ENCODE measurements at places on chromosomes 7 and 10.

GRCh38 chr10:89210794-89211425 lies 3.8 kb upstream of the CH25H start:
- no peak for DNase-seq

GRCh38 chr7:76080204-76080603 lies 32.3 kb downstream of the MDH2 start:
- DNase-seq, result no peak

GRCh38 chr7:157625973-157626742 lies 289.4 kb downstream of the DNAJB6 start:
- no peak for DNase-seq

GRCh38 chr7:158355456-158356065 lies 232.1 kb downstream of the PTPRN2 start:
- no peak for DNase-seq

GRCh38 chr10:44863344-44864047 lies 47.6 kb upstream of the TMEM72 start:
- DNase-seq, result no peak

DNA sequence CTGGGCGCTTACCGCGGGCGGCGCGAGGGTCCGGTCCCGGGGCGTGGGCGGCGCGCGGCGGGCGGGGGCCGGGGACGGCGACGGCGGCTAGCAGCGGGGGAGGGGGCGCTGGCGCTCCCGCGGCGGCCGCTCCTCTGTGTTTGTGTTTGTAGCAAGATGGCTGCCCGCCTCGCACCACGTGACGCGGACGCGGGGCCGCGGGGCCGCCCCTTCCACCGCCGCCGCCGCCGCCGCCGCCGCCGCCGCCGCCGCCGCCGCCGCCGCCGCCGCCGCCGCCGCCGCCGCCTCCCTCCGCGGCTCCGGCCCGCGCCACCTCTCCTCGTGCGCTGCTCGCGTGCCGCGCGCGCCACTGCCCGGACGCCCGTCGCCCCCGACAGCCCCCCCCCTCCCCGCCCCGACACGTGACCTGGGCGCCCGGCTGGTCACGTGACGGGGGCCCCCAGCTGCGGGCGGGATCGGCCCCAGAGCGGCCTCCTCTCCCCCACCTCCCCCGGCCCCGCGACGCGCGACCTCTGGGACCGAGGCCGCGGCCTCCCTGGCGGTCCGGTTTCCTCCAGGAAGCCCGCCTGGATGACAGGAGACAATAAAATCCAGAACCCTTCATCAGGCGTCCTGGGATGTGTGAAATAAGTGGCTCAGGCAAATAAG lies at the start of gene GIGYF1:
TSS of gene GIGYF1 (minus strand) at position 153 of the 648 bp plus-strand sequence. CDS start 6,012 bp downstream, outside the sequence.
- DNase-seq, result no peak

GRCh38 chr7:152660021-152660420 lies 15.9 kb downstream of the XRCC2 start:
- DNase-seq, result no peak

DNA sequence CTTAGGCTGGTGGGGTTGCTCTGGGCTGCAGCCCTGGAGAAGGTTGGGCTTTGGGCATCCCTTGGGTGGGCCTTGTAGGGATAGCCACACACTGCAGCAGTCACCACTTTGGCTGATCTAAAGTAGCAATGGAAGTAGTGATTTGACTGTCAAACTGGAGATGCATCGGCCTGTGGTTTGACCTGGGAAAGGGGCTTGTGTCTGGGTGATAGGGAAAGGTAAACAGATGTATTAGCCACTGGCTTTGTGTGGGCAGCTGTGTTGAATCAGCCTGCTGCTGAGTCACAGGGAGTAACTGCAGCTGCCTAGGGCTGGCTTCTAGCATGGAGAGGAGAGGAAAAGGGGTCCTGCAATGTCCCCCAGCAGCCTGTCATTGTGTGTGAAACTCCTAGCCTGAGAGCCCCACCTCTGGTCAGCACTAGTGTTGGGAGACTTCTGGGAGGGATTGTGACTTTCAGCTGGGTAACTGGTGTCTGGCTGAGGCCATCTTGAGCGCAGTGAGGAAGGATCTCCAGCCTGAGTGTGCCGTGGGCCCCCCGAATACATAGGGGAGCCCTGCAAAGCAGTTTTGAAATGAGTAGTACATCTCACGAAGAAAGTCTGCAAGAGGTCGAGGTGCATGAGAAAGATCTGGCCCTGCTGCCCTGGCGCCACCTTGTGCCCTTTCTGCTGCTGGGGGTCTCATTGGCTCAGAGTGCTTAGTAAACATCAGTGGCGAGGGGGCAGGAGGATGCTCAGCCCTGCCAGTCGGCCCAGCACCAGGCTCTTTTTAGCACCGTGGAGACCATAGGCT lies 117.3 kb downstream of the FANK1 start:
- DNase-seq, result peak; percentile 39

DNA sequence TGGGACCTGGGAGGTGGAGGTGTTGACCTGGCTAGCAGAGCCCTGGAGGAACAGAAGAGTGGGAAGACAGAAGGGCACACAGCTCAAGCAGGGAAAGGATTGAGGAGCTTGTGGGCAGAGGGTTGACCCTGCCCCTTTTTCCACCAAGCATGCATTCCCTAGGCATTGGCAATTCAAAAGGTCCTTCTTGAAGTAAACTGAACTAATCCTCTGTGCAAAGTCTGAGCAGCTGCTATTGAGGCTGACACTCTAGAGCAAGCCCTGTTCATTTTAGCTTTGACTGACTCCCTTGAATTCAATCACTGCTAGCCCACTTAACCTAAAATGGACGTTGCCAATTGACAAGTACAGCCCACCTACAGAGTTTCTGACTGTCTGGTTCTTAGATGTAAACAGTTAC lies 116.5 kb upstream of the TNS3 start:
- DNase-seq, result no peak

GRCh38 chr10:110040767-110041478 lies 33.1 kb downstream of the ADD3 start:
- DNase-seq, result no peak

- DNase-seq, result no peak
These were observed 92.1 kb downstream of the SRI start for GRCh38 chr7:88127637-88128290.

DNA sequence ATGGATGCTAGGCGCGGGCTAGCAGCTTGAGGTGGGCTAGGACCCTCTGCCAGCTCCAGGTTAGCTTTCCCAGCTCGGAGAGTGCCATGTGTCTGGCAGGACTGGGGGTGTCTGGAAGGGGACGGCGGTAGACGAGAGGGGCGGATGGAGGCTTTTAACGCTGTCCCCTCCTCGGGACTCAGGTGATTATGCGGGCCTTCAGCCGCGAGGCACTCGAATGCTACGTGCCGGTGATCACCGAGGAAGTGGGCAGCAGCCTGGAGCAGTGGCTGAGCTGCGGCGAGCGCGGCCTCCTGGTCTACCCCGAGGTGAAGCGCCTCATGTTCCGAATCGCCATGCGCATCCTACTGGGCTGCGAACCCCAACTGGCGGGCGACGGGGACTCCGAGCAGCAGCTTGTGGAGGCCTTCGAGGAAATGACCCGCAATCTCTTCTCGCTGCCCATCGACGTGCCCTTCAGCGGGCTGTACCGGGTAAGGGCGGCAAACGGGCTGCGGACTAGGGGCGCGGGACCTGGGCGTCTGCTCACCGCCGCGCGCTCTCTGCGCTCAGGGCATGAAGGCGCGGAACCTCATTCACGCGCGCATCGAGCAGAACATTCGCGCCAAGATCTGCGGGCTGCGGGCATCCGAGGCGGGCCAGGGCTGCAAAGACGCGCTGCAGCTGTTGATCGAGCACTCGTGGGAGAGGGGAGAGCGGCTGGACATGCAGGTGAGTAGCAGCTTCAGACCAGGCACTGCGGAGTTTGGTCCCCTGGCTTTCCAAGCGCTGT lies 1.1 kb downstream of the CYP26A1 start:
- no peak for DNase-seq

DNA sequence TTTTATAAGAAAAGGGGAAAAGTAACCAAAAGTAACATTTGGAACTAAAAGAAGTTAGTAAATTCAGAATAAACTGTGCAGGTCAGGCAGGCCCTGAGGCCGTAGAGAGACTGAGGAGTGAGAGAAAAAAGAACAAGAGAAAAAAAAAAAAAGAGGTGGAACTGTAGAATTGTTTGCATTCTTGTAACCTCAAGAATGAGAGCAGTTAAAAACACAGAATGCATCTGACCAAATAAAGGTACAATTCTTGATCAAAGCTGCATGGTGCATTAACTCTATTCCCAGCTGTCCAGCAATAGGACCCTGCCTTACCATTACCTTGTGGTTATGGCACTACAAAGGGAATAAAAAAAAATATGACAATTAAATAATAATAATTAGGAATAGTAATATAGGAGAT lies 170.1 kb upstream of the SEMA3A start:
- no peak for DNase-seq

- no peak for DNase-seq
These were observed 163.9 kb downstream of the COBL start for GRCh38 chr7:51152706-51153200.

- DNase-seq, result no peak
These were observed 490 bp downstream of the CADPS2 start for GRCh38 chr7:122885583-122886356.

GRCh38 chr10:48803801-48804584 lies 119.3 kb downstream of the WDFY4 start:
- no peak for DNase-seq

DNA sequence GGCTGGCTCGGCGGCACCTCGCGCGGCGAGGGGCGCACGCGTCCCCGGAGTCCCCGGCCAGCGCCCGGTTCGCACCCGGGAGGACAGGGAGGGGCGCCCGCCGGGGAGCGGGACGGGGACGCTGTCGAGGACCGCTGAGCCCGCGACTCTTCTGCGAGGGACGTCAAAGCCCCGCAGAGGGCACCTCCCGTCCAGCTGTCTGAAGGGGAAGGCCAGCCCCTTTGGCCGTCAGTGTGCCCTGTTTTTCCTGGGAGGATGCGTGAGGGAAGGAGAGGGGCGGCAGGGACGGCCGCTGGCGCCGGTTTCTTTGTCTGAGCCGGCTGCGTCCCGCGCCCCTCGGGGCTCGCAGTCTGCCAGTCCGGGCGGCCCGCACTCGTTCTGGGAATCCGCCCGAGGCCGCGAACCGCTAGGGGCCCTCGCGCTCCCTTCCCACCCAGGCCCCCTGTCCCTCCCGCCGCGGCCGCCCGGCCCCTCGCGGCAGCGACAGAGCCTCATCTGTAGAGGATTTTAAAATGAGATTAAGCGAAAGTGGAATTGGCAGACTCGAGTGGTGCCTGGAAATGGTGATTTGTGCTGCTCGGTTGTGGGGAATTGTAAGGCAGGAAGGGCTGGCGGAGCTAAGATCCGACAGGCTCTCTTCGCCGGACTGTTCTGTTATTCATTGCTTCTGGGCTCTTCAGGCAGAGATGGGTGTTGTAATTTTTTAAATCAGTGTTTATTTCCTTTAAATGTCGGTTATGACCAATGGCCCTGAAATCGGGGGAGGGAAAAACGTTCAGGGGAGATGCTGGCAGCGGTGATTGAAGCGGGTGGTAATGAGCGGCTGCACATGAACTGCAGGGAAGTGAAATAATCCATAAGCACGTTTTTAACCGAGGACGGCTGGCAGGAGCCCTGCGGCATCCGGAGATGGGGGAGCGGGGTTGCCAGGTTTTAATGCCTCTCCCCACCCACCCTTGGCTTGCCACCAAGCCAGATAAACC lies 618 bp upstream of the RELN start:
- no peak for DNase-seq

DNA sequence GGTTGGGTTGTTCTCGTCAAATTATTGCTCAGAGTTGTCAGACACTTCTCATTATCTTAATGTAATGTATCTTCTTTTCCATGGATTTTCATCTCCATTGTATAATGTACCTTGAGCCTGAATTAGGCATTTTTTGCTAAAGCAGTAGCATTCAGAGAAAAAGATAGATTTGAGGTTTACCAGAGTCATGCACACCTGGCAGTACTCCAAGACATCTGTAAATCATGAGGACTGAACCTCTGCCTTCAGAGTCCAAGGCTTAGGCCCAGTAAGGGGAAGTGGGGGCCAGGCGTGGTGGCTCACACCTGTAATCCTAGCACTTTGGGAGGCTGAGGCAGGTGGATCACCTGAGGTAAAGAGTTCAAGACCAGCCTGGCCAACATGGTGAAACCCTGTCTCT lies 624.3 kb upstream of the MBL2 start:
- no peak for DNase-seq

GRCh38 chr7:74015670-74016069 lies 12.3 kb upstream of the ELN start:
- no peak for DNase-seq

- no peak for DNase-seq
These were observed 110.5 kb upstream of the KCTD7 start for GRCh38 chr7:66518151-66518691.

GRCh38 chr7:18429547-18429946 lies 66.0 kb upstream of the HDAC9 start:
- DNase-seq, result no peak

DNA sequence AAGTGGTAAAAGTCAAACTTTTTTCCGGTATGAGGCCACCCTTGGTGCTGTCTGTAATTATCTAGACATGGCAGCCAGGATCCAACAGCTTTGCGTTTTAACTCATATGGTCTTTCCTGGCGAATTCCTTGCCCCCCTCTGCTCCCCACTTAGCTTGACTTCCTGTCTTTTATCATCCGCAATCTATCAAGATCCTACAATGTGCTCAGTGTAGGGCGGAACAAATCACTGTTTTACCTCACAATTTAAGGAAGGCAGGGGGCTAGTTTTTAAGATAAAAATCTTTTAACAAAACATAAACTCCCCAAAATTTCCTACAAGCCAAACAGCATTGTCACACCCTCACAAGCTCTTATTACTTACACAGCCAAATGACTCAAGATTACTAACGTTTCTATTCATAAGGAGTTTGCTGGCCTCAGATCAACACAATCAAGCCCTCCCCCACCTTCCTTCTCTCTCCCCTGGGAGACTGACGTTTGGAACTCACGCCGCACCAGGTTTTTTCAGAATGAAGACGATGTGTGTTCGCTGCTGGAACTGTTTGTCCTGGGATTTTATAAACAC lies 1.3 kb upstream of the CDK14 start:
- peak; percentile 35 for DNase-seq

DNA sequence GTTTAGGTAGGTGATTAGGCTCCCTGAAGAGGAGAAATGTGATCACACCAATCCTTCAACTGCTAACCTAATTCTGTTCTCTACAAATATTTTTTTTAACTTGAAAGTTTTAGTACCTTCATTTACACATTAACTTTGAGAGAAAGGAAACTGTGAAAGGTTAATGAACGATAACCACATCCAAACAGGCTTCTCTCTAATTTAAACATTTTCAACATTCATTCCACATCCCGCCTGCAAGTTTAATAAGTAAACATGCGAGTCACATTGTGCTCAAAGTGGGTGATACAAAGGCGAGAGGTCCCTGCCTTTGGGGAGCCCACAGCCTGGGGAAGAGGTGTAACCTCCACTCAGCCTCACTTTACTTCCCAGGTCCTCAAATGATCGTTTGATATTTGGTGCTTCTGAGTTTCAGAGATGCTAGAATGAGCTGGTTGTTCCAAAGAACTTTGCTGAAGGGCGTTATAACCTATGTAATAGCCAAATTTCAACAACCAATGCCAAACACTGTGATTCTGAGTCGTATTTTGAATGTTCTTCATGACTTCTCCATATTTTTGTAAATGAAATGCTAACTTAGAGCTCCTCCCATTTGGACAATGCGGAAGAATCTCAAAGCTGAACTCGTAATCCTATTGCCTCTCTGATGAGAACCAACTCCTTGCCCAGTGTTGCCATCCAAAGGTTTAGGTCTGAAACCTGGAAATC lies 47.5 kb downstream of the DENND2A start:
- DNase-seq, result no peak

GRCh38 chr10:6850452-6850851 lies 270.4 kb upstream of the PRKCQ start:
- no peak for DNase-seq

- DNase-seq, result no peak
These were observed 147.3 kb downstream of the JMJD1C start for GRCh38 chr10:63318491-63318890.

Data from AG09309 (cell line).